ENCODE measurements at places on chromosomes 1 and 21.
A peak's percentile ranks its signal among the peaks of the same experiment; 100 is the strongest.

DNA sequence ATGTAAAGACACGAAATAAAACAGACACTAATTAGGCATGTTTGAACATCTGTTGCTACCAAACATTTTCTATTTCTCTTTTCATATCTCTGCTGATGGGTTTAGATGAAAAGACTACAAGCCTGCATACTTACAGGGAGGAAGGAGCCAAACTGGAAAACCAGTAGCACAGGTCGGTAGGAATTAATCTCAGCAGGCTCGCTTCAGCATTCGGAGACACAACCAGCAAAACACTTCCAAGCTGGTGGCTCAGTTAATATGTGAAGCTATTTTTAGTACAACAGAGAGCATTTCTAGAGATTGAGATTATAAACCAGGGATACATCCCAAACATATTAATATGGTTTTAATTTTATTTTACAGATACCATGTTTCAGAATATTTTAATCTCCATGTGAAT is 300.9 kb upstream of the GREM2 start:
- DNase-seq: no peak

GRCh38 chr21:42818328-42818749 is 61.0 kb downstream of the WDR4 start:
- DNase-seq: peak; percentile 56

GRCh38 chr1:39652554-39652953 is 13.1 kb upstream of the HEYL start:
- DNase-seq: no peak

DNA sequence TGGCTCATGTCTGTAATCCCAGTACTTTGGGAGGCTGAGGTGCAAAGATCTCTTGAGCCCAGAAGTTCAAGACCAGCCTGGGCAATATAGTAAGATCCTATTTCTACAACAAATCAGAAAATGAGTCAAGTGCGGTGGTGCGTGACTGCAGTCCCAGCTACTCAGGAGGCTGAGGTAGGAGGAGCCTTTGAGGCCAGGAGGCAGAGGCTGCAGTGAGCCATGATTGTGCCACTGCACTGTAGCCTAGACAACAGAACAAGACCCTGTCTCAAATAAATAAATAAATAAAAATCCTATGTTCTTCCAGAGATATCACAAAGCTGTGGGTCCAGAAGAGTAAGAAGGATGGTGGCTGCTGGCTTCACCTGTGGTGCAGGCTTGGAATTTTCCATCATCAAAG is 22.1 kb downstream of the CDA start:
- DNase-seq: no peak

DNA sequence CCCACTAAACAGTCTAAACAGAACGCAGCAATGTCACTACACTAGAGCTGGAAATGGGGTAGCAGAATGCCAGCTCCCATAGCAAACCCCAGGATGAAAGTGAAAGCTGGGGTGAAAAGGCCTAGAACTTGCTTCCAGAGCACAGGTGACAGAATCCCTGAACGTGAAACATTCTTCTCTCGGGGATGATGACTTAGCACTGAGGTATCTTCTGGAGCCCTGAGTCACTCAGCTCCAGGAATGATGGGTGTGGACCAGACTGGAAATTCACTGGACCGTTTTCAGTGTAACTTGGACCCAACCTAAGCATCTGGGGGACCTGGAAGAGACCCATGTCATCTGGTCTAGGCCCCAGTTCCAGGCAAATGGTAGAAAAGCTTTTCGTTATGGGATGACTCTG is 108.9 kb downstream of the CDC7 start:
- DNase-seq: no peak

- no peak for DNase-seq
Measured at GRCh38 chr1:231724876-231725647, 98.5 kb downstream of the DISC1 start.

GRCh38 chr1:72166426-72166825 is 115.9 kb downstream of the NEGR1 start:
- DNase-seq: no peak

DNA sequence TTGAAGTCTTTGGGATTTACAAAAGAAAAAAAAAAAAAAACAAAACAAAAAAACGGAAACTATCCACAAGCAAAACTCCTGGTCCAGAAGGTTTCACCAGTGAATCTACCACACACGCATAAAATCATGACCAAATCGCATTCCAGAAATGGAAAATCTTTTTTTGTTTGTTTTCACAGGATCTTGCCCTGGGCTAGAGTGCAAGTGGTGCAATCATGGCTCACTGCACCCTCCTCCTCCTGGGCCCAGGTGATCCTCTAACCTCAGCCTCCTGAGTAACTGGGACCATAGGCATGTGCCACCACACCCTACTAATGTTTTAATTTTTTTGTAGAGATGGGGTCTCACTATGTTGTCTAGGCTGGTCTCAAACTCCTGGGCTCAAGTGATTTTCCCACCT is 100.5 kb downstream of the DYRK1A start:
- DNase-seq: no peak

GRCh38 chr1:157312082-157312812 is 174.1 kb upstream of the ETV3 start:
- DNase-seq: no peak

GRCh38 chr1:57605933-57606332 is 182.1 kb upstream of the DAB1 start:
- no peak for DNase-seq

GRCh38 chr1:157916887-157917570 is 75.4 kb upstream of the CD5L start:
- no peak for DNase-seq

DNA sequence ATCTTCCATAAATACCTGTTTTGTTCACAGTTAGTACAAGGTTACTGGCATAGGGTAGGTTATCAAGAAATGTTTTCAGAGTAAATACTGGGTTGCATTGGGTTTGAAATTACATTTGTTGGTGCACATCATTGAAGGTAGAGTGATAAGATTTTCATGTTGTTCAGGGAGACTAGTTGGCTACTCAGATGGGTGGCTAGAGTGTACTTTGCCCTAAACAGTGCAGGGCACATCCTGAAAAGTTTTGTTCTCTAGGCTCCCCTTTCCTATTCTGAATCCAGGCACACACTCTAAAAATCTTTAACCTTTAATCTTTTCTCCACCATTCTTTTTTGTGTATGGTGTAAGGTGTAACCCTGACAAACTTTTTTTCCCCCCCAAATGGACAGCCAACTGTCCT is 18.0 kb downstream of the POU2F1 start:
- DNase-seq: no peak

DNA sequence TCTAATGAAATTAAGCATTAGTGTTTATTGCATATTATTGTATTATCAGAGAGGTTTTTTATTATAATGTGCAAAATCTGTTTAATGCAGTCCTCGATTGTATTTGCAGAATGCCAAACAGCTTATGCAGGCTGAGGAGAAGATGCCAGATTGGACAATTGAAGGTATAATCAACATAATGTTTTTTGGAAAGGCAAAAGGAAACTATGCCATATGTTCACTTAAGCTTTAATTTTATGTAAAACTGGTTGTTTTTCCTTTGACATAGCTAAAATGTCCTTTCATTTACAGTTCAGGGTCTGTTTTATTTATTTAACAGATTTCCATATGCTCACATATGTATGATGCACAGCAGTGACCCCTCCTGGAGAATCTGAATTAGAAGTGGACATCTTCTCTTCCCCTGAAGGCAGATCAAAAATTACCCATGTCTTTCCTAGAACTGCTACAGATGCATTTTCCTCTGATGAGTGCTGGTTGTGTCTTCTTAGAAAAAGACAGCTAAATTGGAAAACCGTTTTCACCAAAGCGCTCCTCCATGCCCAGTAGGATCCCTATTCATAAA is 143.5 kb upstream of the USH2A start:
- DNase-seq: no peak

GRCh38 chr1:193438312-193438711 is 251.9 kb upstream of the B3GALT2 start:
- DNase-seq: no peak

DNA sequence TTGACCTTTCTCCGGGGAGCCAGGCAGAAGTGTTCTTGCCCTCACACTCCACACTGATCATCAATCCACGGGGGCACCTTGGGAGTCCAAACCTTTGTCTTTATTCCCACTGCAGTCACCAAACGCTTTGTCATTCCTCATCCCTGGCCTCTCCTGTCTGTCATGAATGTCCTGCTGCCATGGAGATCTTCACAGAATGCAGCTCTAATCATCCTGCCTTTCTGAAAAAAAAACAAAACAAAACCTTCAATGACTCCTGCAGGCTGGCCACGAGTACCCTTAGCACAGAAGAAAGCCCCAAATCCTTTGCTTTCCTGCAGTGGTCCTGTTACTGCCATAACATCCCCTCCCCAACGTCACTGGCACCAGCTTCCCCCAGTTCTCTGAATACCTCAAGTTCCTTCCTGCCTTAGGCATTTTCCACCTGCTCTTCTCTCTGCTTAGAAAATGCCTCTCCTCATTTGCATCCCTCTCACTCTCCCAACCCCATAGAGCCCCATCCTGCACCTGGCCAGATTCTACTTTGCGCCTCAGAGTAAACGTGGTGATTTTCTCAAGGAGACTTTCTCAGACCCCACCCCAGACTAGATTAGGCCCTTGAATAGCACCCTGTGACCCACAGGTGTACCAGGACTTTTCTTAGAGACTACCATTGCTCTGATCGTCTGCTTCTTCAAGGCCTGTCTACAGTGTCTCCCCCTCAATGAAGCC is 131.2 kb downstream of the AK5 start:
- DNase-seq: no peak
